ENCODE measurements at places on chromosomes 3 and 15.
A peak's percentile ranks its signal among the peaks of the same experiment; 100 is the strongest.

GRCh38 chr3:123092243-123092642 lies 25.4 kb downstream of the PDIA5 start:
- DNase-seq, result no peak

DNA sequence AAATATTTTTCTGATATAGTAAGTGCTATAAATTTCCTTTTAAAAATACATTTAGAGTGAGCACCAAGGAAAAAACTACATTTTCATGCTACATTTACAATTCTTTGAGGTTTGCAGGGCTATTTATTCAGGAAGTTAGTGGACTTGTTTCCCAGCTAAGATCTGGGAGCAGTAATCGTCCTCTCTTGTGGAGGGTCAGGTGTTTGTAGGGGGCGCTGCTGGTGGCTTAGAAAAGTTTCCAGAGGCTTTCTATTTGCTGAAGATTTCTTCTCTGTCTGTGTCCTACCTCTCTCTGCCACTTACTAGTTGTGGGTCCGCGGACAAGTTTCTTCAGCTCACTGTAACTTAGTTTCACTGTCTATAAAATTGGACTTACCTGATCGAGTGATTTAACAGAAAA lies 163.9 kb downstream of the PEX5L start:
- no peak for DNase-seq

DNA sequence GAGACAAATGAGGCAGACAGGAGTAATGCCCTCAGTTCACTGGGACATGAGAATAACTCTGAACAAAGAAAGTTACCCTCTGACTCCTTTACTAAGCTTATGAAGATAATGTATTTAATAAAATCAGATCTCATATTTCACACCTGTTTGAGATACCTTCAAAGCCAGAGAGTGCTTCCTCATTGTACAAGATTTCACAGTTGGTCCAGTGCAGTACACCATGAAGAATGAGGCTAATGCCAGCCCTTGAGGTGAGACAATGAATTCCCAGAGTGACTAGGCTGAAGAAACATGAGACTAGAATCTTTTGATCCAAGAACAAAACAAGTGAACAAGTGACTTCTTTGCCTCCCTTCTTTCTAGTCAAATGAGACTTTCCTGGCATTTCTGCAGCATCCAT lies 1133.8 kb downstream of the TUSC7 start:
- DNase-seq, result no peak

DNA sequence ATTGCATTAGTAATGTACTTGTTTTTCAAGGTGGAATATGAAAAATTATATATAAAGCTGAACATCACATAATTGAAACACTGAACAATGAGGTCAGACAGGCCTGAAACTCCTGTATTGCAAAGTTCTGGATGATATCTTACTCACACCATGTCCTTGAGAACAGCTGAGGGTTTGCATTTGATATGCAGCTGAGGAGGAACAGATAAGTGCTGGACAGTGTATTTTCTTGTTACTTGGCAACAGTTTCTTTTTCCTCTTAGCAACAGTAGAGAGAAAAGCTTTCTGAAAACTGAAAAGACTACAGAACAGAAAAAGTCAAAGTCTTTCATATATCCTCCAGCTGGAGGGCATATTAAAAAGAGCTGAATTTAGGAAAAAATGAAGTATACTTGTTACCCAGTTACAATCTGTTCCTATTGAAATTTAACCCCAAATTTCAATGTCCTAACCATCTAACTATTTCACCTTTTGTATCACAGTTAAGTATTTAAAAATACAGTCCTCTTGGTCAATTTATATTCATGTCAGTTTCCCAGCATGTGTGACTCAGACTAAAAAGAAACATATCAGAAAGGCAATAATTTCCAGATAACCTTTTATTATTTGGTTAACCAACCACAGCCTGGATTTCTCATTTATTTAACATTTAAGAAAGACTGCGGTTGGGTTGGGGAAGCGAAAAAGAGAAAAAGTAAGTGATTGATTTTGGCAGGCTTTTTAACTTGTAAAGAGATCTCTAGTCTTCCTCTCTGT lies 733.0 kb upstream of the DPPA4 start:
- DNase-seq, result no peak

GRCh38 chr3:55569033-55569599 lies 82.0 kb upstream of the WNT5A start:
- no peak for DNase-seq

DNA sequence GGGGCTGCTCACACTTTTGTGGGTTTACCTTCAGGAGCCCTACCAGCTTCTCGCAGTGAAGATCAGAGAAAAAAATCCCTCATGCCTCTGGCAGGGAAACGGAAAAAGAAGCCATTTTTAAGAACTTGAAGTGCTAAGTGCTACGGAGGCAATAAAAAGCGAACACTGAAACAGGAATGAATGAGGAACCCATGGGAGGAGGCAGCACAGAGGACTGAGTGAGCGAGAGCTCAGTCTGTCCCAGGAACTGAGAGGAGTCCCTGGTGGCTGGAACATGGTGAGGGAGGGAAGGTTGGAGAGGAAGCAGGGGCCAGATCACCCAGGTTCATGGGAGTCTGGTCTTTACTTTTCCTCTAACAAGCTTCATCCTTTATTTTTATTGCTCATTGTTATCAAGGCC lies 228.1 kb upstream of the PROK2 start:
- DNase-seq, result no peak

GRCh38 chr3:127158614-127159229 lies 34.2 kb upstream of the PRR23E start:
- DNase-seq, result peak; percentile 27

- DNase-seq, result no peak
These were observed 12.9 kb downstream of the REC114 start for GRCh38 chr15:73455876-73456275.

DNA sequence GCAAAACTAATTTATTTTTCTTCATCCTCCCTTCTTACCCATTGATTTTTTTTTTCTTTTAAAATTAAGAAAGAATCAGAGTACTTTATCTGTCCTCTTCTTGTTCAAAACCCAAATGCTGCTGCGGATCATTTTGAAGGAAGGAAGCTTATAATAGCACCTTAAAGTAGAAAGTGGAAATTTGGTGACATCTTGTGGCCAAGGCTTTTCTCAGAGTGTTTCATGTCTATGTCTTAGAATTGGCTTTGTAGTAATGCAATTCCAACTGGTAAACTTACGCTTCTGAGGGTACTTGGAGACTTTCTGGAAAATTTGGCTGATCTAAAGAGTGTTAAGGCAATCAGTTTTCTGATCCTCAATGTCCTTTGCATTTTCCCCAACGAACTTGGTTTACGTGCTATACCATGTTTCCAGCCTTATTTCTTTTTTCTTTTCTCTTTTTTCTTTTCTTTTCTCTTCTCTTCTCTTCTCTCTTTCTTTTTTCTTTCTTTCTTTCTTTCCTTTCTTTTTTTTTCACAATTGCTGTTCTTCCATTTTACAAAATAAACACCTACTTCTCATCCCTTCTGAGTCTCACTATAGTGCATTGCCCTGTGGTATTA lies 30.7 kb downstream of the C3orf38 start:
- DNase-seq, result peak; percentile 67

DNA sequence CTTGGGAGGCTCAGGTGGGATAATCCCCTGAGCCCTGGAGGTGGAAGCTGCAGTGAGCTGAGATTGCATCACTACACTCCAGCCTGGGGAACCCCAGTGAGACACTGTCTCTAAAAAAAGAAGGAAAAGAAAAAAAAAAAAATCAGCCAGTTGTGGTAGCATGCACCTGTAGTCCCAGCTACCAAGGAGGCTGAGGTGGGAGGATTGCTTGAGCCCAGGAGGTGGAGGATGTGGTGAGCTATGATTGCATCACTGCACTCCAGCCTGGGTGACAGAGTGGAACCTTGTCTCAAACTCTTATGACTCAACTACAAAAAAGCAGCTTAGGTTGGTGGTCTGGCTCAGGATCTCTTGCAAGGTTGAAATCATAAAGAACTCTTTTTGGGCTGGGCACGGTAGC lies 19.3 kb upstream of the GPX1 start:
- DNase-seq, result peak; percentile 89

GRCh38 chr15:77855871-77856270 lies 221.6 kb downstream of the TBC1D2B start:
- DNase-seq, result no peak

DNA sequence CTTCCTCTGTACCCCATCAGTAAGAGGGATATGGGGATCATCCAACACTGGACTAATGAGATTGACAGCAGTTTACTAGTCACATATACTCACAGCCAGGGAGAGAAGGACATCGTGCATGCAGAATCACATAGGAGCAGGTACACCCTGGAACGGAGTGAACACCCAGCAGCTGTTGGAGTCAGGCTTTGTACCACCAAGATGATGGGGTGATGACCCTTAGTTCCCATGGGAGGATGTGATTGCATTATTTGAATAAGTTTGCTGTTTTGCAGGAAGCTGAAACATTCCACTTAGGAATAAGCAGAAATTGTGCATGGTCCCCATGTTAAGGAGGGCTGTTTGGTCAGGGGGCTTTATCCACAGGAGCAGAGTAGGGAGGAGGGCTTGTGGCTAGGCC lies 482.7 kb upstream of the PDZRN3 start:
- DNase-seq, result no peak

DNA sequence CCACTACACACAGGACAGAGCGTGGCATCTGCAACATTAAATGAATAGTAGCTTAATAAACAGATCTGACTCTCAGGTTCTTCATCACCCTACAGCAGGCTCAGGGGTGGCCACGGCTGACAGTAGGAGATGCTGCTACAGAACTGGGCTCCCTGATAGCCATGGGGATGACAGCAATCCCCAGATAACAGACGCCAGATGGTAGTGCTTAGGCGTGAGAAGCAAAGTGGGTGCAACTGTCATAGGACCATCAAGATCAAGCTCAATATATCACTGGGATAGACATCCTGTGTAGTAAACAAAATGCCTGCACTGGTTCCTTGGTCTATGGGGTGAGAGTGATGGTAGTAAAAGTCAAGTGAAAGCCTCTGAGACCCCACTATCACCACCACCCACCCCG lies 2.6 kb upstream of the TPRA1 start:
- no peak for DNase-seq

GRCh38 chr15:94844198-94844537 lies 612.8 kb downstream of the MCTP2 start:
- DNase-seq, result no peak

DNA sequence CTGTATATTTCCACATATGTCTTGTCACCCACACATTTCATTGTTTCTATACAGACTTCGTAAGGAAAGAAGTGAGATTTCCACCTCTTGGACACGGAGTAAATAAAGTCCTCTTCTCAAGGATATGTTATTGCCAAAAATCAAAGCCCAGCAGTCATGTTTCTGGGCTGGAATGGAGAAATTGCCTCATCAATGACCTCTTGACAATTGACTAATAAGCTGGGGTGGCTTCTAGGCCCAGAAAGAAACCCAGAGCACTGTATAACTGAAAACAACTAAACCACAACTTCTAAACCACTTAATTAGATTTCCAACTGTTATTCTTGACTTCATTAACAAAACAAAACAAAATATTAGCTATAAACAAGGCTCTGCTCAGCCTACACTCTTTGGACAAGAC lies 56.4 kb upstream of the SLC24A5 start:
- DNase-seq, result no peak

GRCh38 chr15:26391567-26392194 lies 381.2 kb downstream of the GABRB3 start:
- DNase-seq, result no peak

- peak; percentile 2 for DNase-seq
These were observed 186.7 kb downstream of the NFKBIZ start for GRCh38 chr3:102036017-102036416.

GRCh38 chr3:46080124-46080968 lies 53.1 kb upstream of the XCR1 start:
- no peak for DNase-seq
